ENCODE measurements at places on chromosomes 16 and 17. TPM values are rescaled to one million over a fixed set of nuclear protein-coding genes. Genes with fewer than 3 reads are reported as not detected.

GRCh38 chr17:38609280-38610031 is 3.7 kb upstream of the SRCIN1 start:
- peaks cover 90% of the 10 kb centered on the region for H3K27me3 ChIP-seq
- H3K4me3 ChIP-seq, result no peak overlapping the region
- no peak overlapping the region for H3K27ac ChIP-seq
- H3K4me1 ChIP-seq, result peaks cover 11% of the 10 kb centered on the region

- H3K36me3 ChIP-seq, result no peaks in the 10 kb centered on the region
- H3K4me1 ChIP-seq, result peaks cover 53% of the 10 kb centered on the region
- H3K27ac ChIP-seq, result peak overlapping the region; percentile 53
- no peak overlapping the region for H3K4me3 ChIP-seq
- no peak for DNase-seq
These were observed 300.6 kb downstream of the SEC14L1 start for GRCh38 chr17:77441130-77441920.

GRCh38 chr16:3816326-3816725 is 64.2 kb downstream of the CREBBP start:
- no peak overlapping the region for H3K27ac ChIP-seq
- no peak overlapping the region for H3K4me3 ChIP-seq
- H3K27me3 ChIP-seq, result no peaks in the 10 kb centered on the region
- peaks cover 18% of the 10 kb centered on the region for H3K4me1 ChIP-seq
- no peak for DNase-seq
- no peaks in the 10 kb centered on the region for H3K36me3 ChIP-seq

DNA sequence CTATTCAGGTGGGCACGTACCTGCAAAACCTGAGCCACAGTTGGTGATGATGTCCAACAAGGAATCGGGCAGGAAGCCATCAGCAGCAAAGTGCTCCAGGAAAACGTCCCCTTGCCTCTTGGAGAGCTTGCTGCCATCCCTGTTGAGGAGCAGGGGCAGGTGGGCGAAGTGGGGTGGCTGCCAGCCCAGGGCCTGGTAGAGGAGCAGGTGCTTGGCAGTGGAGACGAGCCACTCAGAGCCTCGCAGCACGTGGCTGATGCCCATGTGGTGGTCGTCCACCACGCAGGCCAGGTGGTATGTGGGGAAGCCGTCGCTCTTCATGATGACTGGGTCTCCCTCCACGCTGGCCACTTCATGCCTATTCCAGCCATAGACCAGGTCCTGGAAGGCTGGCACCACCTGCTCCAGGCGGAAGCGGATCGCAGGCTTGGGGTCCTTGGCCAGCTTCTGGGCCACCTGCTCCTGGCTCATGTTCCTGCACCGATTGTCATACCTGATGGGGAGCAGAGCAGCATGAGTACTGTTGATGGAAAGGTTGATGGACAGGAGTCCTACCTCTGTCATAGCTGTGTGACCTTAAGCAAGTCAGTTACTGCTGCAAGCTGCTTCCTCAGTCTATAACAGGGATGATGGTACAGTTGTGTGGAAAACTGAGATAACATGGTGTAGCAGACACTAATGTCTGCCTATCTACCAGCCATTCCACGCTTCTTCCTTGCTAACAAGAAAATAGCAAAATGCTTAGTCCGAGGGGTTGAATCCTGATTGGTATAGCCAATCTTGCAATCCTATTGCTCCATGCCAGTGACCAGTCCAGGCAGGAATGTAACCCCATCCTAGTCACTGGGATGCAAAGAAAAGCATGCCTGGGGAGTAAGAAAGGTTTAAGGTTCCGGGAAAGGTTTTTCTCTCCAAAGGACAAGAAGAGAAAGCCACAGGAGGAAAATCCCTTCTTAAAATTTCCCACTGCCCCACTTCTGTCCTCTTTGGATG is 22.0 kb downstream of the EARS2 start:
- H3K36me3 ChIP-seq, result peaks cover 75% of the 10 kb centered on the region
- H3K4me3 ChIP-seq, result no peak overlapping the region
- H3K27me3 ChIP-seq, result no peaks in the 10 kb centered on the region
- H3K27ac ChIP-seq, result no peak overlapping the region

- H3K27ac ChIP-seq, result no peak overlapping the region
- H3K4me3 ChIP-seq, result no peak overlapping the region
- no peaks in the 10 kb centered on the region for H3K27me3 ChIP-seq
- DNase-seq, result no peak
- peaks cover 49% of the 10 kb centered on the region for H3K4me1 ChIP-seq
These were observed 55.2 kb downstream of the ACTG1 start for GRCh38 chr17:81457401-81457800.

Gene DHRS13
- total RNA-seq, result 8.8 TPM

DNA sequence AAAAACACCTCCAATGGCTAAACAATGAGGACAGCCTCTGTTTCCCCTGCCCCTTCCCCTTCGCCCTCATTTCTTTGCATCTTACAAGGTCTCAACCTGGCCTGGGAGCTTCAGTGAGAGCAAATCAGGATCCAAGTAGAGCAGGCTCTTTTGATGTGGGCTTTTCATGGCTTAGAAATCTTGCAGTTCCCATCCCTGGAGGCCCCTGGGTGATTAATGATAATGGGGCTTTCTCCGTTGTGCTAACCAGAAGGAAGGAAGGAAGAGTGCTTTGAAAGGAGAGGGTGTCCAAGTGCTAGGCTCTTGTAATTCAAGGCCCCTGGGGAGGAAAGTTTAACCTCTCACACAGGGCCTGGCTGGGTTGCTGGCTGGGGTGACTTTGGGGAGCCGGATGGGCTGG is 18.5 kb upstream of the IRX3 start:
- H3K4me3 ChIP-seq, result no peak overlapping the region
- no peak for DNase-seq
- H3K27me3 ChIP-seq, result no peaks in the 10 kb centered on the region
- no peaks in the 10 kb centered on the region for H3K4me1 ChIP-seq

Gene ABCC6
- 44.0 TPM for total RNA-seq

GRCh38 chr17:65328567-65328966 is 191.4 kb downstream of the RGS9 start:
- no peak overlapping the region for H3K4me3 ChIP-seq
- no peak for DNase-seq
- H3K4me1 ChIP-seq, result no peaks in the 10 kb centered on the region
- H3K27ac ChIP-seq, result no peak overlapping the region
- no peaks in the 10 kb centered on the region for H3K36me3 ChIP-seq

DNA sequence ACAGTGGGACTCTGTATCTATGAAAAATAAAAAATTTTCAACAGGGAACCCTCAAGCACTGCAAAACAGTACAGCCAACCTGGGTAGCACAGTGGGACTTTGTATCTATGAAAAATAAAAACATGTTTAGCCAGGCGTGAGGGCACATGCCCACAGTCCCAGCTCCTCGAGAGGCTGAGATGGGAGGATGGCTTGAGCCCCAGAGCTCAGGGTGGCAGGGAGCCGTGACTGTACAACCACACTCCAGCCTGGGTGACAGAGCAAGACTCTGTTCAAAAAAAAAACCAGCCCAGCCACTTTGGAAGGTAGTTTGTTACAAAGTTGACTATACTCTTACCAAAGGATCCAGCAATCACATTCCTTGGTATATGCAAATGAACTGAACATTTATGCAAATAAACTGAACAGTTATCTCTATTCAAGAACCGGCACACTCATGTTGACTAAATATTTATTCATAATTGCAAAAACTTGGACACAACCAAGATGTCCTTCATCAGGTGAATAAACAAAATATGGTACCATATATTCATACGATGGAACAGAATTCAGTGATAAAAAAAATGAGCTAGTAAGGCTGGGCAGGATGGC is 5.2 kb downstream of the RPH3AL start:
- no peak for DNase-seq
- H3K4me1 ChIP-seq, result peaks cover 34% of the 10 kb centered on the region
- peak overlapping the region; percentile 87 for H3K27ac ChIP-seq
